ENCODE measurements at places on chromosomes 6 and 20. TPM values are rescaled to one million over a fixed set of nuclear protein-coding genes. Genes with fewer than 3 reads are reported as not detected.

SPTLC3 gene
- total RNA-seq: 0.33 TPM

VIP gene
- total RNA-seq: 0.15 TPM

ADNP gene
- 16.7 TPM for total RNA-seq

NKX2-2 gene
- not detected for total RNA-seq

PRICKLE4 gene
- 1.3 TPM for total RNA-seq

NUS1 gene
- 15.7 TPM for total RNA-seq

HSPA1B gene
- 126 TPM for total RNA-seq

TTK gene
- 39.8 TPM for total RNA-seq

TCF15 gene
- total RNA-seq: 8.6 TPM
